Activated T-cell treated with anti-CD3 and anti-CD28 coated beads for 48 hours (primary cell): ENCODE measurements at places on chromosomes 2 and 18.
A peak's percentile ranks its signal among the peaks of the same experiment; 100 is the strongest.

DNA sequence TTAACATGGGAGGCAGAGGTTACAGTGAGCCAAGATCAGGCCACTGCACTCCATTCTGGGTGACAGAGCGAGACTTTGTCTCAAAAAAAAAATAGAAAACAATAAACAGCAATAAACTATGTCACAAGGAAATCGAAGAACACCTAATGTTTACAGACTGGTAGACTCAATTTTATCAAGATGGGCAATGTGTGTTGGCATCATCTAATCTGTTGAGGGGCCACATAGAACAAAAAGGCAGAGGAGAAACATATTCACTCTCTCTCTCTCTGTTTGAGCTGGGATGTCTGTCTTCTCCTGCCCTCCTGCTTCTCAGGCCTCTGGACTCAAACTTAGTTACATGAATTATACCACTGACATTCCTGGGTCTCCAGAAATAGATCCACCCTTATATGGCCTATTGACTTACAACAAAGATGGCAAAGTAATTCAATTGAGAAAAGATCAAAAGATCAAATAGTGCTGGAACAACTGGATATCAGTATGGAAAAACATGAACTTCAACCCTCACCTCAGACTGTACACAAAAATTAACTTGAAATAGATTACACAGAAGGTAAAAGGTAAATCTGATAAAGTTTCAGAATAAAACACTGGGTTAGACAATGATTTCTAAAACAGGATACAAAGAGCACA, 703.8 kb upstream of the CRIM1 start:
- no peak for DNase-seq

- DNase-seq, result no peak
Measured at GRCh38 chr2:64492821-64493220, 31.3 kb upstream of the AFTPH start.

- DNase-seq, result no peak
Measured at GRCh38 chr2:170038734-170039133, 139.2 kb upstream of the MYO3B start.

GRCh38 chr2:148888003-148888501, 13.0 kb downstream of the KIF5C start:
- no peak for DNase-seq

- DNase-seq, result no peak
Measured at GRCh38 chr2:130371723-130372054, 15.8 kb downstream of the PTPN18 start.

GRCh38 chr2:168245074-168245825, 2.1 kb downstream of the STK39 start:
- no peak for DNase-seq

DNA sequence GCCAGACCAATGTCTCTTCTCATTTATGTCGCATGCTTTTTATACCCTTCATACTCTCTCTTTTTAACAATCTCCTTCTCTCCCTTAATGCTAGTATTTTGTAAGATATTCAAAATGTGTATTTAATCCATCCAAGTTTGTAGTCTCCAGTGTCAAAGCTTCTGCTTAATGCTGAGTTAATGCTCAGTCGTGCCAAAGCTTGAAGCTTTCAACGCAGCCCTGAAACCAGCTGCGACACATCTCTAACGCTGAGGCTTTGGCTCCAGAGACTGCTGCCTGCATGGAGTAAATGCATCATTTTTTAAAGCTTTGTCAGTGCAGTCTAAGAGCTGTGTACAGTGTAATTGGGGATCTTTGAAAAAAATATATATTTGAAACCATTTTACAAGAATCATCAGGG, 2108.8 kb upstream of the PIK3C3 start:
- no peak for DNase-seq

- peak; percentile 18 for DNase-seq
Measured at GRCh38 chr2:203484266-203485112, 50.6 kb downstream of the RAPH1 start.

DNA sequence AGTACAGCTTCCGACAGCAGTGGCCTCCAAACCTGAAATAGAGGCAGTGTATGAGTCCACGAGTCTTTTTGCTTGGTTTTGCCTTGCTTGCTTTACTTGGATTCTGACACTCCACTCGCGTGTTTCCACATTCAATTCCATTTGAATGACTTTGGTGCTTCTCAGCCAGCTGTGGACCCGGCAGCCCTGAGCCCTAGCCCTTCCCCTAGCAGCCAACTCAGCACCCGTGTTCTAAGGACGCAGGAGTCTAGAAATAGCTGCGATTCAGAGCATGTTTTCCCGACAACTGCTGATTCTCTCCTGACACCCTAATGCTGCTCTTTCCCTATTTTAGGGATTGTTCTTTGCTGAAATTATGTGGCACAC, 20.6 kb downstream of the LRRFIP1 start:
- DNase-seq, result no peak

DNA sequence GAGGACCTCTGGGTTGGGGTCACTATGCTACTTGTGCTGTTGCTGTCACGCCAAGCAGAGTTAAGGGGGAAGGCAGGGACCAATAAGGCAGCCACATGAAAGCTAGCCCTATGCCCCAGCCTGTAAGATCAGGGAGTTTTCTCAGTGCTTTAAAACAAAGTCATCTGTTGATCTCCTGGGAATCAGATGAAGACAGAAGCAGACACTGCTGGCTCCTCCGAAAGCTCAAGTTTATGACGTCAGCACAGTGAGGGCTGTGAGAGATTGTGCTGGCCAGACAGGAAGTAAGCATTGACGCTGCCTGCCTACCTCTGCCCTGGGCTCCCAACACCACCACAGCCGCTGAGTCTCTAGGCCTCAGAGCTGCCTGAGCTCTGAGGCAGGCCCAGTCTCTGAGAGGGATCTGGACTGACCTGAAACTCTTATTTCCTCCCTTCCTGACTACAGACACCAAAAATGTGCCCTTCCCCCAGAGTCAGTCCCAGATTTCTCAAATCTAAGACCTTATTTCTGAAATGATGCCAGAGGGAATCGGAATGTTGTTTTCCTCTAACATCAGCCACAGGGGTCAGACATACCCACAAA, 118.1 kb upstream of the EPAS1 start:
- DNase-seq, result peak; percentile 33

DNA sequence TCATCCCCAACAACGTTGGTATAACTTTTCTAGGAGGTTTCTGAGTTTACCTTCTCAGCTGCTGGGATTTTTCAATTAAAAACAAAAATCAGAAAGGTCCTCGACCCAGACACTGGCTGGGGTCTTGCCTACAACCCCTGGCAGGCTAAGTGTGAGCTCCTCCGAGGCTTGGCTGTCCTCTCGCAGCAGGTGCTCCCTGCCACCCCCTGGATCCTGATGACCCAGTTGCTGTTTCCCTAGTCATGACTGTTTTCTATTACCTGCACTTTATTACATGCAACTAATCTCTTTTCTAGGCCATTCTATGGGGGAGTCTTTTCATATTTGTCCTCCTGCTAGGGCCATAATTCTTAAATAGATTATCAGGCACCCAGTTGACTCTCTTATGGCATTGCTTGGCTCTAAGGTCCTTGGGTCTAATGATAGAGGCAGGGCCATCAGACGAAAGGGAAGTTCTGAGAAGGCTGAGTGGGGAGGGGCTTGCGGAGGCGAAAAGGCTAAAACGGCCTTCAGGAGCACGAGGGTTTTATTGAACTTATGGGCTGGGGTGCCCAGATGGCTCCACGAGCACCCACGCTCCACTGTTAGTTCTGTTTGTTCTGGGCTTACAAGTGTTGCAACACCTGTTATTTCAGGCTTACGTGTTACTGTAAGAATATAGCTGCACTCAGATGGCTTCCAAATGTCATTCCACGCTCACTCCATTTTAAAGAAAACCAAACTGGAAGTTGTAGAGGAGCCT, 166.0 kb downstream of the NCK2 start:
- DNase-seq, result no peak

GRCh38 chr2:96798733-96799622, 17.1 kb upstream of the CNNM3 start:
- no peak for DNase-seq

GRCh38 chr2:99862566-99862965, 279.8 kb downstream of the AFF3 start:
- DNase-seq, result no peak

DNA sequence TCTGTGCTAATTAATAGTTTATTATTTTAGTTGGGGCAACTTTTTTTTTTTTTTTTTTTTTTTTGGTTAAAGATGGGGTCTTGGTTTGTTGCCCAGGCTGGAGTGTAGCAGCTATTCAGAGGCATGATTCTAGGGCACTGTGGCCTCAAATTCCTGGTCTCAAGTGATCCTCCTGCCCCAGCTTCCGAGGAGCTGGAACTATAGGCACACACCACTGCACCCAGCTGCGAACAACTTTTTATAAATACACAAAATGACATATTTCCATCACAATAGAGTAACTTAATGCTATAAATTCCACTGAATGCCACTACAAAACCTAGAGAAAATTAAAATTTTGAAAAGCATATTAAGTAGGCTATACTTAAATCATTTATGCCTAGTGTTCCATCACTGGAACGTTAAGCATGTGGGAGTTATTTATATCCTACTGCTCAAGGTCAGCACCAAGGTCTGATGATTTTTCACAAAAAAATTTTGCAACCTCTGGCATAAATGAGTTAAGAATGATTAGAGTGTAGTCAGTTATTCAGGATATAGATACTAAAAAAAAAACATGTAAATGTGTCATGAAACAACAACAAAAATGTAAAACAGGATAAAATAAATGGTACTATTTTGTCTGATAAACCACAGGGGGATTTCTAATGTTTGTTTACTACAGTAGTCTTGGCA, 46.8 kb downstream of the GFPT1 start:
- no peak for DNase-seq

GRCh38 chr2:122670897-122671296, 915.4 kb downstream of the TSN start:
- no peak for DNase-seq

DNA sequence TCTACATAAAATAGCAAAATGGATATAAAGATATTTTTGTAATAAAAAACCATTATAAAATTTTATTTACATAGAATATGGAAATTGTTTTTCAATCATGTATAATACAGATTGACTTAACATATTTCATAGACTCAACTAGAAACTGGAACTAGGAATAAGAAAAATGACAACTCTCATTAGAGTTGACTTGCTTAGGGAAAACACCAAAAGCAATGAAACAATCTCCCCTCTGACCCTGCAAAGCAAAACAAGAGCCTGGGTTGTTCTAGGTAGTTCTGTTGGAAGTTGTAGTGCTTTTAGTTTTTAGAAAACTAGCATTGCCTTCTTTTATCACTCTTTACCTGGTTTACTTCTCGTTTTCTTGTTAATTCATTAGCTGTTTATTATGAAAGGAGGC, 32.2 kb upstream of the MTIF2 start:
- DNase-seq, result no peak

DNA sequence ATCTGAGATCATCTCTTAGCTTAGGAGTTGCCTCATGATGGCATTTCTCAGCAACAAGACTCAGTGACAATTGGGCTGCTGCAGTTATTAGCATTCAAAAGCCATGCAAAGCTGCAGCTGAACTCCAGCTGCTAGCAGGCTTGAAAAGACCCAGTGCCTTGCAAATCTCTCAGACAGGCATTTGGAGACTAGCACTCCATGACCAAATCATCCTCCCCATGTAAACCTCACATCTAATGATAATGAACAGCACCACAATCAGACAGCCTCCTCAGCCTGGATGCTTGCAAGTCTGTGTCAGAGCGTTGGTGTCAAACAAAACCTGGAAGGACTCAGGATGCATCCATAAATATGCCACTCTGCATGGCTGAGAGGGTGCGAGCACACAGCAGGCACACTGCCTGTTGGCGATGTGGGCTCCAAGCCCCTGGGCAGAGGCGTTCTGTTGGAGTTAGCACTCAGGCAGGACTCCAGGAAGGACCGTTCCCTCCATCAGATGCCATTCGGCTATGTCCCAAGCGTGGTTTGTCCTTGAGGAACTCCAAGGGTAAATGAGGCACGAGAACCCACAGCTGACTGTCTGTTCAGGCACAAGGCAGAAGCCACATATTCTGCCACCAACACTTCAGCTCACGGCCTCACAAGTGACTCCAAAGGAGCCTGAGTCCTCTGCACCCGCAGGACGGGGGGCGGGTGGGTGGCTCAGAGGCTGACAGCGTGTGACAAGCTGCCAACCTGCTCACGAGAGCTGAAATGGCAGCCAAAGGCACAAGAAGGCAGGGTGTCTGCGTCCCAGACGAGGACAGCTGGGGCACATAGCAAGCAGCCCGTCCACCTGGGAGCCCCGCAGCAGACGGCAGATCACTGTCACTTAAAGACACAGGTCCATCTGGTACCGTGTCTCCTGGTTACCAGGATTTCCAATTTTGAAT, 183.8 kb downstream of the MYT1L start:
- no peak for DNase-seq

DNA sequence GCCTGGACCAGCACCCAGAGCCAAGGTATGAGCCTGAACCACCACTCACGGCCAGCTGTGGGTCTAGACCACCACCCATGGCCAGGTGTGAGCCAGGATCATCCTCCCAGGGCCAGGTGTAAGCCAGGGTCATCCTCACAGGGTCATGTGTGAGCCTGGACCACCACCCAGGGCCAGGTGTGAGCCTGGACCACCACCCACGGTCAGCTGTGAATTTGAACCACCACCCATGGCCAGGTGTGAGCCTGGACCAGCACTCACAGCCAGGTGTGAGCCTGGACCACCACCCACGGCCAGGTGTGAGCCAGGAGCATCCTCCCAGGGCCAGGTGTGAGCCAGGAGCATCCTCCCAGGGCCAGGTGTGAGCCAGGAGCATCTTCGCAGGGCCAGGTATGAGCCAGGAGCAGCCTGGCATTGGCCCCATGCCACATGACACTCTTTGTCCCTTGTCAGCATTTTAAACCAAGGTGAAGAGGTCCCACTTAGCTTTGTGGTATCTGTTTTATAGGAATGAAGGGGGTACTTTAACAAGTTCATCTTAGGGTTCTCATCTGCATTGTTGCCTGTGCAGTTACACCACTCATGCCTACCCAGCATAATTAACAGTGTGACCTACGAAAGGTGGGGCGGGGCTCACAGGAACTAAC, 71.2 kb downstream of the AGAP1 start:
- no peak for DNase-seq
